ENCODE measurements at places on chromosomes 5 and 9.
A peak's percentile ranks its signal among the peaks of the same experiment; 100 is the strongest.

DNA sequence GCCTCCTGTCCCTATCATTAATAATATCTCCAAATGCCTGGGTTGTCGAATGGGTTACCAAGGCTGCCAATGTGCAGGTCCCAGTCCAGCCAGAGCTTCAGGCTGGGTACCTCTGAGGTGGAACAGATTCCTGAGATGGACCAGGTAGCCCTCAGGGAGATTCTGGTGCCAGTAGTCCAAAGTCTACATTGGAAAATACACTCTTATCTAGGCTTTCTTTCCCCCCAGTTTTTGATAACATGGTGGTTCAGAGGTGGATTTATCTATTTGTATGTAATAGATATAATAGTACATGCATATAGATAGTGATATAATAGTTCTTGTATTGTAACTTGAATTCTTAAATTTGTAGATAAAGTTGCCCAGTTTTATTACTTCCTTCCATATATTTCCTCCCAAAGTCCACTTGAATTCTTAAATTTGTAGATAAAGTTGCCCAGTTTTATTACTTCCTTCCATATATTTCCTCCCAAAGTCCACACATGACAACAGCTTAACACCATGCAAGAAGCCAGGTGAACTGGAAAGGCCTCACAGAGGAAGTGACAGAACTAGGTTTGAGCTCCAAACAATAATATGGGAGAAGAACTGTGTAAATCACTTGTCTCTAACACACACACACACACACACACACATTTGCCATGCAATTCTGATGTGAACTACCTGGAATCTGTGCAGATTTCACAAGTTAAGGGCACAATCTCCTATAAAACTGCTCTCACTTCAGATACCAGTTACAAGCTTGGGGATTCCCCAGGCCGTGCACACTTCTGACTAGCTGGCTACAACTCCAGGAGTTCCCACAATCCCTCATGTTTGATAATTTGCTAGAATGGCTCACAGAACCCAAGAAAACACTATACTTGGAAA, 30.7 kb upstream of the ERAP1 start:
- no peak for DNase-seq

GRCh38 chr5:95913663-95914062, 48.0 kb downstream of the ELL2 start:
- DNase-seq = no peak

- DNase-seq = peak; percentile 94
Measured at GRCh38 chr5:181223058-181223728, at the start of gene TRIM41. TSS of gene TRIM41 (plus strand) at chr5:181223281. CDS start at chr5:181224000, 719 bp downstream.

DNA sequence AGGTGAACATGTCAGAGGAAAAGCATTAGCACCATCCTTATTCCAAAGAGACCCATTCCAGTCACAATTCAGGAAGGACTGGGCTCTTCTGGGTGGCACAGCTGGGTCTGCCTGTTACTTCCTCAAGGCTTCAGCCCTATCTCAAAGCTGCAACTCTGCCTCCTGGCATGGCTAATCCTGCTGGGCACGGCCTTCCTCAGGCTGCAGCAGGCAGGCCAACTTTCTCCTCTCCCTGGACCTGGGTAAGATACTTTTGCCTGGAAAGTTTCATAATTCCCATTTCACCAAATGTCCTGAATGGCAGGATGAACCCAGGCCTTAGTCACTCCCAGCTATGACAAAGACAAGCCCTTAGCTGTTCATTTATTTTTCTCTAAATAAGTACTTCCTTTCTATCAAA, 50.1 kb downstream of the MACROH2A1 start:
- no peak for DNase-seq

GRCh38 chr5:169767938-169768337, 130.9 kb downstream of the DOCK2 start:
- no peak for DNase-seq

- DNase-seq = no peak
Measured at GRCh38 chr5:128973244-128973643, 8.0 kb downstream of the SLC27A6 start.

- no peak for DNase-seq
Measured at GRCh38 chr9:133155156-133155555, 8.6 kb downstream of the GBGT1 start.

- no peak for DNase-seq
Measured at GRCh38 chr9:97357056-97357455, 49.6 kb downstream of the CCDC180 start.

DNA sequence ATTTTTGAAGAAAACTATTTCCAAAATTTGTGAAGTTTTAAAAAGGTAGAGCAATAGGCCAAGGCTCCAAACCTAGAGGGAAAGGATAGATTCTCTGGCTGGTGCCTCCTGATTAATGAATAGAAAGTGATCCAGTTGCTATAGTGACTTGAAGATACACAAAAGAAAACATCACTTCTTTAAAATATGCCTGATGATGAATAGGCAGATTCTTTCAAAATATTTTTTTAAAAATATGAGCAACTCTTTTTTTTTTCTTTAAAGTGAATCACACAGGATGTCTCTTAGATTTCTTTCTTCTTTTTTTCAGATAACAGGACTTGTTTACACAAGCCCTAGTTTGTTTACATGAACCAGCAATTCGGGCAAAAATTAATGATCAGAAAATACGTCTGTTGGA, 124.4 kb downstream of the RFK start:
- DNase-seq = no peak

DNA sequence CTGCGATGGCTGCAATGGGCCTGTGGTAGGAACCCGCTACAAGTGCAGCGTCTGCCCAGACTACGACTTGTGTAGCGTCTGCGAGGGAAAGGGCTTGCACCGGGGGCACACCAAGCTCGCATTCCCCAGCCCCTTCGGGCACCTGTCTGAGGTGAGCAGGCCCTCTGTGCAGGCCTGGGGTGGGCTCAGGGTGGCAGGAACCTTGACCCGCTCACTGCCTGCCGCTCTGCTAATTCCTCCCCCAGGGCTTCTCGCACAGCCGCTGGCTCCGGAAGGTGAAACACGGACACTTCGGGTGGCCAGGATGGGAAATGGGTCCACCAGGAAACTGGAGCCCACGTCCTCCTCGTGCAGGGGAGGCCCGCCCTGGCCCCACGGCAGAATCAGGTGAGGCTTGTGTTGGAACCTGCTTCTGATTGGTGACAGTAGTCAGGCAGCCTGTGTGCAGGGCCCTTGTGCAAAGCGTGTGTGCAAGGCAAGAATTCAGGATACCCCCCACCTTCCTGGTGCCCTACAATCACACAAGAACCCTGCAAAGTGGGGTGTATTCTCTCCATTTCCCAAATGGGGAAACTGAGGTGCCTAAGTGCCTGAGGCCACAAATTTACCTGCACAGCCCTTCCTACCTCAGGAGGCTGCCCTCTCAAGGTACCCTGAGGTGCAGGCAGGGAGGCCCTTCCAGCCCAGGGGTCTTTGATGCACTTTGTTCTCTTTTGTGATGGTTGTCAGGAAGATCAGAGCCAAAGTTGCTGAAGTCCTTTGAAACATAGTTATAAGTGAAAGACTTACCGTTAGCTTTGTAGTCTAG, 3.4 kb downstream of the SQSTM1 start:
- no peak for DNase-seq

DNA sequence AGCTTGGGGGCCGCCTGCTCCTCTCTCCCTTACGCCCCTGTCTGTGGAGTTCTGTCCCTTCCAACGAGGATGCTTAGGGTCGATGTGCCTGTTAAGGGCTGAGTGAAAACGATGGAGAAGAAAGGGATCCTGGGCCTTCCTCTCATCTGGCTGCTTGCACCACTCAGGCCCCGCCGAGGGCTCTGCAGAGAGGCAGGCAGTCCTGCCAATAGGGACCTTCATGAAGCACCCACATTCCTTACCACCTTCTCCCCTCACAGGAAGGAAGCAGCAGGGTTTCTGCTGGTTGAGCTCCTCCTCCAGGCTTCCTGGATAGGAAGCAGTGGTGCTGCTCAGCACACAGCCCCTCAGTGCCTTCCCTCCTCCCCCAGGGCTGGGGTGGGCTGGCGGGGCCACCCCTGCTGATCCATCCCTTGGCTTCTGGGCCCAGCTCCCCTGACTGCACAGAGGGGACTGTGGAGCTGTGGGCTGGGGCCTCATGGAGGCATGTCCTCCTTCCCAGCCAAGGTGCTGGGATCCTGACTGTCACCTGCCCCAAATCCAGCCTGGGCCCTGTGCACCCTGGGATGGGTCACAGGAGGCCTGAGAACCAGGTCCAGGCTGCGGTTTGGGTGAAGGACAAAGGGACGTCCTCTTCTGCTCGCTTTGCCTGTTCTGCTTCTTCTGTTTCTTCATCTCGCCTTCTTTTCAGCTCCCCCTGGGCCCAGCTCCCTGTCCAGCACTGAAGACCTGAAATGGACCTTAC, 50.5 kb downstream of the AHRR start:
- DNase-seq = no peak

GRCh38 chr9:94665613-94666012, 26.3 kb upstream of the FBP1 start:
- DNase-seq = no peak

DNA sequence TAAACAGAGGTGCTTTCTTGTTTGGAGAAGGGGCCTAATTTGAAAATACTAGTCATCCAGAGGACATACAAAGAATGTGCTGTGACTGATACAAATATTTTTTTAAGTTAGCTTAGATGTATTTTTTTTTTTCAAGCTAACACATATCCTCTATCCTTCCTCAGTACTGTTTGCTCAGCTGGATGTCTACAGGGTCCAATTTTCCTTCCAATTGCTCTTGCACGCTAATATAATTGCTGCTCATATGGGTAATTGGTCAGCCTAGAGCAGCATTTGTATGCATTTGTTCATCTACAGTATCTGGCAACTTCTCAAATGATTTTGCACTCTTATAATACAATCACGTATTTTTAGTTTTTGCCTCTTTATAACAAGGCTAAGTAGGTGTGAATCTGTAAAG, 84.7 kb downstream of the ZDHHC21 start:
- no peak for DNase-seq

DNA sequence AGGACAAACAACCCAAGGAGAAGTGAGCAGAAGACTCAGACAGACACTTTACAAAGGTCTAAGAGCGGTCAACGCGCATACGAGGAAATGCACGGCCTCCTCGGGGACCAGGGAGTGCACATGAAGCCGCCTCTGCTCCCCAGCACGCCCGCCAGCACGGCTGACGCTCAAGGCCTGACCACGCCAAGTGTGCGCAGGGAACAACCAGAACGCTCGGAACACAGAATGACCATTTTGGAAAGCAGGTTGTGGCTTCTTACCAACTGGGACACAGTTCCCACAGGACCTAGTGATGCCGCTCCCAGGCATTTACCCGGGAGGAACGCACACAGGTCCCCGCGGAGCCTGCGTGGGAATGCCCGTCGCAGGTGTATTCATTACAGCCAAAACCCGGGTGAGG, 191.5 kb upstream of the PPP1R26 start:
- DNase-seq = no peak

GRCh38 chr9:131299346-131299960, 9.9 kb downstream of the PLPP7 start:
- DNase-seq = no peak

DNA sequence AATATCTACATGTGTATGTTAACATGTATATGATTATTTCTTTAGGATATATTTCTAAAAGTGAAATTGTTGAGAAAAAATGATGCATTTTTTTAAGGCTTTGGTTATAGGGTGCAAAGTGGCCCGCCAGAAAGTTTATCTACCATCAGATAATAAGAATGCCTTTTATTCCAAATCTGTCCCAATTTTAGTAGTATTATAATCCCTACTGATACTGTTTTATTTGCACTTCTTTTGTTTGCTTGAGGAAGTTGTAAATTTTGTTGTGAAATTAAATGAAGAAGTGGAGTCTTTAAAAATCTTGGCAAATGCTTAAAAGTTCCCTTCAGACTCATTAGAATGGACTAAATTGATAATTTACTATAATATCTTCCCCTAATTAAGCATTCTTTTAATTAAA, 73.0 kb downstream of the NIPBL start:
- no peak for DNase-seq

- DNase-seq = no peak
Measured at GRCh38 chr9:103992938-103993579, 101.0 kb upstream of the SMC2 start.

DNA sequence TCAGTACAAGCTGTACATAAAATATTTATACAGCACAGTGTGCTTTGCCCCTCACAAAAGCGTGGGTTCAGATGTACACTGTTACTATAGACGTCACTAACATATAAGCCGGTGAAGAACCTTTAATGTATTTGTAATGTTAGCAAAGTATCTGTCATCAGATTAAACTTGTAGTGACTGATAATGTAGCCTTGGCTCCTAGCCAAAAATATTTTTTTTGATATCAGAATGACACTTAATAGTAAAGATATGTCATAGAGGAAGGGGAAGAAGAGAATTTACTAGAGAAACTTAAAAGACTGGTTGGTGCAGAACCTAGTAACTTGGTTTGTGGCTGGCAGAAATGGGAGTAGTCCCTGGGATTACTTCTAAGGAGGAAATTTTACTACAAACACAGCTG, 258.7 kb upstream of the DMRT1 start:
- DNase-seq = no peak

DNA sequence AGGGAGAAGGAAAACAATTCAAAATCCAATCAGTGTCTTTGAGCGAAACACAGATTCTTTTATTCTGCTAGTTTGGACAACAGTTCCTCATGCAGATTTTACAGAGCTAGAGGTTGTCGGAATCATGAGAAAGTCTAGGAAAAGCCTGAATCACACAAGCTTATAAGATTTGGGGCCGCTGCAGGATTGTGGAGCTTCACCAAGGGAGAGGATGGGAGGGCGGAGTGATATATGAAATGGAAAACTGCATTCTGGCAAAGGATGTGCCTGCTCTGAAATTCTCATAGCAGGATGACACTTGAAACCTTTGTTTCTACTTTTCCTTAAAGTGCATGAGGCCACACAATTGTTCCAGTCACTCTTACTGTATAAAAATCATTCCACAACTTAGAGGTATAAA, 134.3 kb downstream of the OR2K2 start:
- no peak for DNase-seq

DNA sequence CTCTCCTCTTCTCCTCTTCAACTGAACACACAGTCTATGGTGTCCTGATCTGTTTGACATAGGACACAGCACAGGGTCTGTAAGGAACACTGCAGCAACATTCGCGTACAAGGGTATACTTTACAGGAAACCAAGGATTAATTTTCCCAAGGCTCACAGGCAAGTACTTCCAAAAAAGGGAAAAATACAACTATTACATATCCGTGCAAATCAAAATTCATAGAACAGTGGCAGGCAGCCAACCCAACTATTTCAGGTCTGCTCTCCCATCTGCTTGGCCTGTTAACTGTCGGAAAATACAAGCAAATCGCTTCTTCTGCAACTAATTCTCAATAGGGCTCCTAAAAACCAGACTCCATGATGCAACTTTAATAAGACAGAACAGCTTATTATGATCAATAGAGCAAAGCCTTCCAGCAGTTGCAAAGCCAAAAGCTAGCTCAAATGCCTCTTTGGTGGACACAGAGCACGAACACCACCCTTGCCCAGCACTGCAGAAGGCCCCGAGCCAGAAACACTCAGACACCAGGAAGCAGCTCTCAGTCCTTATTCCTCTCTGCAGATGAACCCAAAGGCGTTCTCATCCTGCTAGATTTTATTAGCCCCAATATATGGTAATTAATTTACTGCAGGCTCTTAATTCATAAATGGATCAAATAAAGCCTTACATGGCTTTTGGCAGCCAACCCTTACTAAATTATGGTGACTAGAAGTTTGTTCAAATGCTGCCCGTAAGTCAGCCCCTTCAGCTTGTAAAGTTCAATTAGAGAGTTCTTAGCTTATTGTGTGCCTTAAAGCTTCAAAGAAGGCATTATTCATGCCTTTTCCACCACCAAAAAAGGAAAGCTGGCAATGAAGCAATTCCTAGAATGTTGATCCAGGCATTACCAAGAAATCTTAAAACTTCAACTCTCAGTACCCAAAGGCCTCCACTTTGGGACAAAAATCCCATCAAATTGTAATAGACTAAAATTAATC, 68.8 kb downstream of the ZNF608 start:
- no peak for DNase-seq

Data from HS-5 (cell line).